ENCODE measurements at places on chromosomes 6 and 20.

DNA sequence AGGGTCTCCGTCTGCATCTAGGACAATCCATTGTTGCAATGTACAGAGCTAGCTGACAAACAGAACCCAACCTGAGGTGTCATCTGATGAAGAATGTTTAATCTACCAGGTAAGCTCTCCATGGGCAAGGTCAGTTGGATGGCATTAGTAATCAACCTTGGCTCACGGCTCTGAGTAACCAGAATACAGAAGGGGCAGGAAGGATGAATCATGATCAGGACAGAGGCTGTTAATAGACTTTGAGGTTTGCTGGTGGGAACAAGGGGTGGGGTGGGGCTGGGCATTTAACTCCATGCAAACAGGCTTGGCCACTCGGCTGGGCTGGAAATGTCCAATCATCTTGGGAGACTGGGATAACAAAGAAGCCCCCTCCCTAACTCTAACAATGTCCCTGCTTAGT is 77.1 kb upstream of the MRPS10 start:
- peak; percentile 90 for DNase-seq

DNA sequence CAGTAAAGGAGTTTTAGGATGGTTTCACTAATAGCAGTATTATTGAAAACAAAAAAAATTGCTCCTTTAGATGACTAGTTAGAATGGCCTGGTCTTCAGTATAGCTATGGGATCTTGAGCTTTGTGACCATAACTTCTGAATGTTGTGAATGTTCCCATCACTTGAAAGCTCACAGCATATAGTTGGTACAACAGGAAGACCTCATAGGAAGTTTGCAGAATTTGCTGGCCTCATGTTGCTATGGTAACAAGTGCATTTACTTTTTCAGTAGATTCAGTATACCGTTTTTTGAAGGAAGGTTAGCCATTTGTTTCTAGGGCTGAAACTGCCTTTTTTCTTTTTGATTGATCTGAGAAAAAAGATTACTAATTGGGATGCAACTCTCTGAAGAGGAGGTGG is 8.3 kb downstream of the PHF3 start:
- no peak for DNase-seq

DNA sequence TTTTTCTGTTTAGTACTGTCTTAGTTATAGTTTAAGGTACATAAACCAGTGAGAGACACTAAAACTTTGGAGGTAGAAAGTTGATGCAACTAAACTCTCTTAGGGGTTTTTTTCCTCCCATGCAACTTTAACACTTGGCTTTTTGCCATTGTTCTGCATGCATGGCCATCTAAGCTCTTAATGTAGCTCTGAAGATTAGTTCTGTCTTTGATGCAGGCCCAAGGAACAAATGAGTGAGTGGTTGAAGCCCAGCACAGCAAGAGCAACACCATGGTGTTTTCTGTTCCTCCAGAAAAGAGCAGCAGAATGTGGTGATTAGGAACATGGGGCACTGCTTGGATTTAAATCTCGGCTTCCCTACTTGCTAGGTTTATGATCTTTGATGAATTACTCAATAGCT is 89.3 kb downstream of the L3MBTL3 start:
- no peak for DNase-seq

DNA sequence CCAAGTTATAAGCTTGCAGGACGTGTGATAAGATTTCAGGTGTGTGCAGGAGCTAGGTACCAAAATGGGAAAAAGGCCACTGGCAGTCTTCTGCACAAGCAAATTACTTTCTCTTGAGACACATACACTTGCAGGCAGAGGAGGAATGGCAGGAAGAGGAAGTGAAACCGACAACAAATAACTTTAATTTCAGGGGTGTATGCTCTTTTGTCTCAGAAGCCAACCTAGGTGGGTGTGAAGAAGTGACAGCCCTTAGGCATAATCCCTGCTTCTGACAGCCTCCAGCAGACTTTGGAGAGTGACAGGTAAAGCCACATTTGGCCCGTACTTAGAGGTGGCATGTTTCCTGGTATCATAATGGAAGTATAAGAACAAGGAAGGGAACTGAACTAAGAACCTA is 118.8 kb upstream of the TRAF3IP2 start:
- no peak for DNase-seq

DNA sequence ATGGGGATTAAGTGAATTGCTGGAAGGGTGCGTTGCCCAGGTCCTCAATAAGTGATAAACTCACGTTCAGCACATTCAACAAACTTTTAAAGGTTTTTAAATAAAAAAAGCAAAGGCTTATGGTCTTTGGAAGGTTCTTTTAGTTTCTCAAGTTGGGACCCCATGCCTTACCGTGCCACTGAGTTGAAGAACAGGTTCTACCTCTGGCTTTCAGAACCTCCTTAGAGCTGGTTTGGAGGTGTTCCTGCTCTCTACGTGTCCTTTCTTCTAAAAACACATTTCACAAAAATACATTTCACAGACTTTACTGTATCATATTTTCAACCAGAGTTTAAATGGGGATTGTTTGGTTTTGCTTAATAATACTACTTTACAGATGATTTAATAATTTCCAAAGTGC is 29.0 kb downstream of the ARID1B start:
- no peak for DNase-seq

GRCh38 chr20:58340853-58341252 is 31.3 kb downstream of the RAB22A start:
- no peak for DNase-seq

DNA sequence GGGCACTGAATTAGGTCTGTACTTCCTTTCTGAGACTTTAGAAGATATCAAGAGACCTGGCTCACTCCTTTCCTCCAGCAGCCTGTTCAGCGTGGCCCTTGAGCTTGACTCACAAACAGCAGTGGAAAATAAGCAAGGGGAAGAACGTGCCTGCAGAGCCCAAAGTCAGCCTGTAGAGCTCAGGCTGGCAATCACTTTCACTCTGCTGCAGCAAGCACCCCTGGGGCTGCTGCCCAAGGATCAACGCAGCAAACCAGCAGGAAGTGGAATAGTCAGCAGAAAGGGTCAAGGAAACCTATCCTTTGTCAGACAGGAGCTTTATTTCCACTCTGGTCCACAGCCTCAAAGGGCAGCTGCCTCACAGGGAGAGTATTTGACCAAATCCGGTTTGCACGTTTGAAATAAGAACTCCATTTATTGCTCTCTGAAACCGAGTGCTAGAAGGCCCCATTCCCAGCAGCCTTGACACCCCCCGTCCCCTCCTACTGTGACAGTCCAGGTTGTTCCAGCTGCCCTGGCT is 77.4 kb downstream of the PRDM1 start:
- no peak for DNase-seq

DNA sequence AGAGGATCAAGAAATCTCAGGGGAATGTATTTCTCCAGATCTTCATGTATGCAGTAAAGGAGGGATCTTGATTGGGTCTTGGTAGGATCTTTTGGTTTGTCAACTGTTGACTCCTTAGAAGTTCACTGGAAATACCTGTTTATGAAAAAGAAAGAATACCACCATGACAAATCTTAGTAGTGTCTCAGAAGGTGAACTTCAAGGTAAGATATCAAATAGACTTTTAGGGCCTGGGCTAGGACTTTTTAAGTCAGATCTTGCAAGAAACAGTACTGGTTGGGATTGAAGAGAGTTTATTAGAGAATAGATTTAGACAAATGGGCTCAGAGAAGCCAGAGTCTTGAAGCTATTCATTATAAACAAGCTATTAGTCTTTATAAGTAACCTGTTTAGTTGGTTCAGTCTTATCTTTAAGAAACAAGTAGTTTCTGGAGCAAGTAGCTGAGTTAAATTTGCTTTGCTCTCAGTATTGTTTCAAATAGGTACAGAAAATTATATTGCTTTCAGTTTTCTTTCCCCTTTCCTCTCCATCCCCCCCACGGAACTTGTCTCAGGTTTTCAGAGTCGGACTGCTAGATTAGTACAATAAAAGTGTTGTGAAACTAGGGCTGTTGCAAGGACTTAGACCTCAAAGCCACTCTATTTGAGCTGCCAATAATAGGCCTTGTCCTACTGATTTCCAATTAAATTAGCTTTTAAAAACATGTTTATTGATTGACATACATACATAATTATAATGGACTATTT is 529.1 kb upstream of the CITED2 start:
- no peak for DNase-seq

DNA sequence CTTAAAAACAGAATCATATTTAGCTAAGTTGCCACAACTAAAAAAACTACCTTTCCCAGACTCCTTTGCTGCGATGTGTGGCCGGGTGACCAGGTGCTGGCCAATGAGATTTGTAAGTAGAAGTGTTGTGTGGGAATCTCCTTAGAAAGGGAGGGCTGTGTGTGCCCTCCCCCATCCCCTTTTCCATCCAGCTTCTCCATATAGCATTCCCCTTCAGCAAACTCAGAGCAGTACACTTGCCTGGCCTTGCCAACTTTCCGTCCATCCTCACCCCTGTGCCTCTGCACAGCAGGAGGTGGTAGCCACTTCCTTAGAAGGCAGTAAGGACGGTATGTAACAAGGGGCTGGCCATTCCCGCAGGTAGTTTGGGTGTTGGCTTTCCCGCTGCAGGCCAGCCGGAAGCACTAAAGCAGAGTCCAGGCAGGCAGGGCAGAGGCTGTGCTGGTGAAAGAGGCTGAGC is 22.3 kb upstream of the KCNK16 start:
- DNase-seq = no peak

GRCh38 chr6:93088621-93089501 is 330.5 kb downstream of the EPHA7 start:
- DNase-seq = no peak

DNA sequence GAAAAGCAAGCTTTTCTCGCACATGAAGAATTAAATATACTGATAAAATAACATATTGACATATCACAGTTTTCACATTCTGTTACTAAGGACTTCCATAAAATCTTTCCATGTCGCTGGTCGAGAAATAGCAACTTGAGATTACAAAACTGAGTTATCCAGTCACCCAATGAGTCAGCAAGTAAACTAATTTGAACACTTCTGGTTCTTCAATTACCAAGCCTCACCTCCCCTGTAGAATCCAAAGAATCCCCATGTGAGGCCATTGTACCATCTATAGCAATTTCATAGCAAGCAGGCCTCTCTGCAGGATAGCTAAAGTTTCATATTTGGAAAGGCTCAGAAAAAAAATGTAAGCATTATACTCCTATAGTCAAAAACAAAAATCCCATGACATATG is 87.3 kb downstream of the PKHD1 start:
- no peak for DNase-seq

GRCh38 chr6:42279966-42280629 is 62.4 kb upstream of the MRPS10 start:
- DNase-seq = no peak

- DNase-seq = no peak
Observed at GRCh38 chr20:2806351-2806701, 5.9 kb upstream of the CPXM1 start.

- no peak for DNase-seq
Observed at GRCh38 chr6:148580442-148580841, 166.4 kb upstream of the UST start.

GRCh38 chr20:38167851-38168760 is 3.0 kb upstream of the TGM2 start:
- no peak for DNase-seq

DNA sequence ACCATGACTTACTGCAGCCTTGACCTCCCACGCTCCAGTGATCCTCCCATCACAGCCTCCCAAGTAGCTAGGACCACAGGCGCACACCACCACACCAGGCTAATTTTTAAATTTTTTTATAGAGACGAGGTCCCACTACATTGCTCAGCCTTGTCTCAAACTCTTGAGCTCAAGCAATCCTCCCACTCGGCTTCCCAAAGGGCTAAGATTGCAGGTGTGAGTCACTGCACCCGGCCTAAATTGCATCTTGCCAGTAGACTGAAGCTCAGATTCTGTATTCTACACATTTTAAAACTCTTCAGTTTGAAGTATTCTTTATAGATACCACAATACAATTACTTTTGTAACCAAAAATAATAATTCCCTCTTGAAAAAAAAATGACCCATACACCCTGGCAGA is 11.4 kb downstream of the NUDT3 start:
- no peak for DNase-seq

- DNase-seq = no peak
Observed at GRCh38 chr6:105400501-105400900, 2.4 kb downstream of the PREP start.

DNA sequence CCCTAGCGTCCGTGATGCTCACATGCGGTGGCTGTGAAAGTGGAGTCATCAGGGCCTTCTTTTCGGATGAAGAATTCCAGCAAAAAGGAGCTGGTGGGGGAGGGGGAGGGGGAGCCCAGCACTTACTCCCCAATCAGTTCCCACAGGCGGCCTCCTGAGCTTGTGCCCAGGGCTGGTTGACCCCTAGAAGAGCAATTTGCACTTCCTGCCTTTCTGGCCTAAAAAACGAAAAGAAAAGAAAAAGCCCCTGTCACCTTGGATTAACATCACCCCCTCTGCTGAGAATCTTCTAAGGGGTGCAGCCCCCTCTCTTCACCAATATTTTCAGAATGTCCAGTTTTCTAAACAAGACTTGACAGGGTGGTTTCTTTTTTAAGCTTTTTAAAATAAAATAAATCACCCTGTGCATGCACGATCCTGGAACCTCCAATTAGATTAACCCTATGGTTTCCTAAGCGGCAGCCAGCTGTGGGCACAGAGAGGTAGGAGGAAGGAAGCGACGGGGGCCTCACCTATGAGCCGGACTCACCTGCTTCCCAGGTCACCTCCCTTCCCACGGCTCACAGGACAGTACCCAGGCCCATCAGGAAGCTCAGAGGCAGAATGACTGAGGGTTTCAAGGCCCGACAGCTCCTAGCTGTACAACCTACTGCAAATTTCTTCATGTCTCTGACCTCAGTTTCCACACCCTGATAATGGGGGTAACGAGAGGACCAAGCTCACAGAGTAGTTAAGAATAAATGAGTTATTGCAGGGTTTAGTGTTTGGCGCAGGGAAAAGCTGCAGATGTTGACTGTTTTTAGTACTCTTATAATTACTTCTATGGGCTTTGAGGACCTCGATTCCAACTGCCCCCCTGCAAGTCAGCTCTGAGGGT is 10.5 kb upstream of the TGM2 start:
- DNase-seq = no peak

- DNase-seq = no peak
Observed at GRCh38 chr20:39829256-39829655, 859.8 kb downstream of the MAFB start.

GRCh38 chr6:7900621-7901020 is 10.0 kb downstream of the TXNDC5 start:
- DNase-seq = no peak

- no peak for DNase-seq
Observed at GRCh38 chr6:142544199-142544838, 242.5 kb downstream of the ADGRG6 start.

DNA sequence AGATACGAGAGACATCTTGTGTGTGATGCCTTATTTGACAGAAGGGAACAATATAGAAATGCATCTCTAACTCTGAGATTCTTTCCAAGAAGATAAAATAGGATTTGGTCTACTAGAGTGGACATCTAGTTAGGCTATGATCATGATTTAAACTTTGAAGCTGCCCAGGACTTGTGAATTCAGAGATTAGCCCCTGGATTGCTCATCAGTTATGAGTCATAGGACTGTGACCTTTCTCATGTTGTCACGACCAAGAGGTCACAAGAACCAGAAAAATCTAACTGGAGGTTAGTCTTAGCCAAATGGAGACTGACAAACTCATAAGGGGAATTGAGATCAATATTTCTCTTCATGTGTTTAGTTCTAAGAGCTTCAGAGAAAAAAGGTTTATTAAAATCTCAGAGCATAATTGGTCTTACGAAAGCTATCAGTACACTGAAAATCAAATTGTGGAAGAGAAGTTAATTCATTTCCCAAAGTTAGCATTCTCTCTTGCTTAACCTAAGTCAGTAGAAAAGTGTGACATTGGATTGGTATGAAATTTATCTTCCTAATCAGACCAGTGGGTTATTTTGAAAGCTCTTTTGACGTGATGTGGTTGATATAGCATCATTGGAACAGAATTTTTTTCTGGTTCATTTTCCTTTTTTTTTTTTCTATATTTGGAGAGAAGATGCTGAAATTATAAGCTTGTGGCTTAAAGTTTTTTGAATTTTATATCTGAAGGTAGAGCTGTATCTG is 245.7 kb downstream of the RNF144B start:
- DNase-seq = no peak

Data from epithelial cell of prostate (primary cell).